Cortex of kidney (tissue), 1 donor: ENCODE measurements at places on chromosomes 3 and 15.

GRCh38 chr3:154515921-154516320 lies 85.9 kb upstream of the GPR149 start:
- DNase-seq, result no peak

DNA sequence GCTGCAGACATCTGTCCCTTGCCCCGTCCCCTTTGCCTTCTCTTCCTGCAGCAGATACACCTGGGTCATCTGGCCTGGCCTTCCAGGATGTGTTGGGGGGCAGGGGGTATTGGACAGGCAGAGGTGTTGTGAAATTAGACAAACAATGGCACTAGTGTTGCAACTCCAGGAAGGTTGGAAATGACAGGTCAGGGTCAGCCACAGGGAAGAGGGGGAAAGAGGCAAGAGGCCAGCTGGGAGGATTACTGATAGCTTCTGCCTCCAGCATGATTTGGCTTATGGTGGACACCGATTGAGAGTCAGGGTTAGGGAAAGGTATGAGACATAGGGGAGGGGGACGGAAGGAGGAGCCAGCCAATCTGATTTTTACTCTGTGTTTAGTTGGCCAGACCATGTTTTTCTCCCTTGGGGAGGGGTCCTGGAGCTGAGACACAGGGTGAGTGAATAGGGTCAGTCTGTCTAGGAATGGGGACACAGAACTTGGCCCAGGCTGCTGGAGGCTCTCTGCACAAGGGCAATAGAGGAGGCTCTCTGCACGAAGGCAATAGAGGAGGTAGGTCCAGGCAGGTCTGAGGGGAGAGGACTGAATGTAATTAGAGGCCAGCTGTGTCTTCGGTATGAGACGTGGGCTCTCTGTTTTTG lies 3.4 kb upstream of the ATP2B2 start:
- DNase-seq, result no peak

- DNase-seq, result no peak
These were observed 30.4 kb downstream of the SPRED1 start for GRCh38 chr15:38283010-38283409.

GRCh38 chr15:65996901-65997300 lies 127.6 kb downstream of the RAB11A start:
- no peak for DNase-seq

DNA sequence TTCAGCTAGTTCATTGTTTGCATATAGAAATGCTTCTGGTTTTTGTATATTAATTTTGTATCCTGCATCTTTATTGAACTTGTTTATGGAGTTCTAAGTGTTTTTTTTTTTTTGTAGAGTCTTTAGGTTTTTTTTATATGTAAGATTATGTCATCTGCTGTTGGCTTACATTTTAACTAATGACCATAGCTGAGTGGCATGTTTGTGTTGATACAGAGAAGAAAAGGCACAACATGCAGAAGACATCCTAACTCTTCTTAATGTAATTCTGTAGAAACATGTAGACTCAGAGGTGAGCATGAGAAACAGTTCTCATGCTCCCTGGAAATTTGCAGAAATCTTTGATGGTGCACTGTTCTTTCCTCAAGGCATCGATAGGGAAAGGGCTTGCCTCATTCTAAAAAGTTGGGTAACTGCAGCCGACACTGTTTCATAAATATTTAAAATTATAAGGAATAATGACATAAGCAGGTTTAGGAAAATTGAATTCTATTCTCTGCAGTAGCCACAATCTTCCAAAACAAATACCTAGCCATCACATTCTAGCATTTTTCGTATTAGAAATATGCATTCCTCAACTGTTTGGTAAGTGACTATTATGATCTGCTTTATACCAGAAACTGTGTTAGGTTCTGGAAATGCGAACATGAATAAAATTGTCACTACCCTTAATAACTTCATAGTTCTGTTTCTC lies 499.6 kb upstream of the KCNMB2 start:
- DNase-seq, result no peak

- DNase-seq, result no peak
These were observed 584 bp downstream of the RPS17 start for GRCh38 chr15:82539691-82540054.
